ENCODE measurements at places on chromosomes 11 and 22.

DNA sequence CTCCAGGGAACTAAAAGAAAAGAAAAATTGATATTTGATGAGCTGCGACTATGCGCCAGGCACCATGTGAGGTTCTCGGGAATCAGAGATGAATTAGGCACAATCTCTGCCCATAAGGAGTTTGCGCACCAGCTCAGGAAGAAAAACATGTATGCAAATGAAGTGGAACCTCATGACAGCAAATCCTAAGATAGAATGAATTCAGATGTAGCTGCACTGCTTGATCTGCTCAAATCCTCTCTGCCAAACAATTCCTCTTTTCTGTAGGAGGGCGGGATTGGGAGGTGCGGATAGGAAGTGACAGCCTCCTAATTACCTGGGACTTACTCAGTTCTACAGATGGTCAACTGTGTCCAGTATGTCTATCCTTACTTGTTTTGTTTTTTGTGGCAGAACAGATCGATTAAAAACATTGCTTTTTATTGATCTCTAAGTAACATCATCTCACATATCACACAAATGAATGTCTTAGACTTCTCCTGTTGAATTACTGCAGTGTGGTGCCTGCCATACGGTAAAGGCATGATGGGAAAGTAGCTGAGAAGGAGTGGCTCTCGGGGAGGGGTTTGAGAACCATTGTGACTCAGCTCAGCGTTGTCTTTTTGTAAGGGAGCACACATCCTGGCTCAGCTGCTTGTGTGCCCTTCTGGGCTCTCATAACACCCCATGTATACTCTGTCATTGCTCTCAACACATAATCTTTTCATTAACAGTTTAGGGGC, 13.9 kb downstream of the CRTAM start:
- DNase-seq = no peak

- DNase-seq = no peak
Measured at GRCh38 chr11:111397034-111397433, 18.0 kb upstream of the POU2AF1 start.

DNA sequence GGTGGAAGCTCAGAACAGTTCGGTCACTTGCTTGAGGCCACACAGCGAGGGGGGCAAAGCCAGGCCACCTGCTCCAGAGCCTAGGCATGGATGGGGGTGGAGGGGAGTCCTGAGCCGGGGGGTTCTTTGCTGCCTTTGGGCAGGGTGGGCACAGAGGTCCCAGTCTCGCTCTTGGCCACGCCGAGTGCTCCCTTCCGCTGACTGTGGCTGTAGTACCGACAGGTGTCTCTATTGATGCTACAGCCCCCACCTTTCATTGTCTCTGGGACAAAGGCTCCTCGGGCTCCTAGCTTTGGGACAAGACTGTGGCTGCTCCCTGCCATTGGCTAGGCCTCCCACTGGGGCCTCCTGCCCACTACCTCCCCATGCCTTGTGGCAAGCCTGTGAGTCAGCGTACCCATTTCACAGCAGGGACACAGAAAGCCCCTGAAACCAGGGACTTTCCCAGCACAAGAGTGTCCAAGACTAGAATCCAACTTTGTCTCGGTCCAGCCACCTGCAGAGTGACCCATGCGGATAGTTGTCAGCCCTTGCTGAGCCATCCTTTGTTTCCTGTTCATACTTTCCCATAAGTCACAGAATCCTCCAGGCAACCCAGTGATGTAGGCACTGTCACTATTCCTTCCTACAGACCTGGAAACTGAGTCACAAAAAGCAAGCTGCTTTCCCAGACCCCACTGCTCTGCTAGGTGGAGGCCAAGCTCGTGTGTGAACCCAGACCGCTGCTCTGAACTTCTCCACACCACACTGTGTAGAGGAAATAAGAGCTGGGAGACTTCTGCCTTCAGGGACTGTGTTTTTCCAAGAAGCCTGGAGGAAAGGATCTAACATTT, 17.2 kb downstream of the MYEOV start:
- no peak for DNase-seq

- no peak for DNase-seq
Measured at GRCh38 chr22:42920101-42920820, 63.2 kb upstream of the ARFGAP3 start.

GRCh38 chr11:117034901-117035300, 63.3 kb downstream of the SIK3 start:
- DNase-seq = no peak

DNA sequence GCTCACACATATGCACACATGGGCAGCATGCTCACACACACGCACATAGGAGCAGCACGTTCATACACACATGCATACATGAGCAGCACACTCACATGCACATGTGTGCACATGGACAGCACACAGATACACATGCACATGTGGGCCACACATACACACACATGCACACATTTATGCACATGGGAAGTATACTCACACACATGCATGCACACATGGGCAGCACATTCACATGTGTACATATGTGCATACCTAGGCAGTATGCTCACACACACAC, 42.5 kb downstream of the RTN4R start:
- no peak for DNase-seq

- DNase-seq = no peak
Measured at GRCh38 chr22:22697377-22698117, 53.1 kb downstream of the GGTLC2 start.

GRCh38 chr11:101582236-101582988, 1.4 kb downstream of the TRPC6 start:
- no peak for DNase-seq

GRCh38 chr11:9057888-9058287, 33.5 kb downstream of the SCUBE2 start:
- DNase-seq = no peak

DNA sequence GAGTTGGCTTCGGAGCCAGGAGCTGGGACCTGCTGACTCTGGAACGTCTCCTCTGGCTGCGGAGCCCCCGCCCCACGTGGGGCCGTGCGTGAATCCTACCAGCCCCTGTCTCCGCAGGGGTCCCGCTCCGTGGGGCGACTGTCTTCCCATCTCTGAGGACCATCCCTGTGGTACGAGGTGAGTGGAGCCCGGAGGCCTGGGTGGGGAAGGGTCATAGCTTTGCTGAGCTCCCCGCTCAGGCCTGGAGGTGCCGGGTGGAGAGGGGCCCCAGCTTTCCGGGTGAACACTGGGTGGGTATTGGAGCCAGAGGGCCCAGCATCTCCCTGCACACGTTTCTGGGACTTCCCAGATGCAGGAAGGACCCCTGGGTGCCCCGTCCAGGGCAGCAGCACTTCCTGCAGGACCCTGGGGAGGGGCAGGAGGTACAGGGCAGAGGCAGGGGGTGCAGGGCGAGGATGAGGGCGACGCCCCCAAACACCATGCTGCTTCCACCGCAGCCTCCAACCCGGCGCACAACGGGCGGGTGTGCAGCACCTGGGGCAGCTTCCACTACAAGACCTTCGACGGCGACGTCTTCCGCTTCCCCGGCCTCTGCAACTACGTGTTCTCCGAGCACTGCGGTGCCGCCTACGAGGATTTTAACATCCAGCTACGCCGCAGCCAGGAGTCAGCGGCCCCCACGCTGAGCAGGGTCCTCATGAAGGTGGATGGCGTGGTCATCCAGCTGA, 3.8 kb downstream of the MUC5AC start:
- DNase-seq = no peak

- DNase-seq = no peak
Measured at GRCh38 chr11:123292647-123293046, 97.6 kb upstream of the CLMP start.

DNA sequence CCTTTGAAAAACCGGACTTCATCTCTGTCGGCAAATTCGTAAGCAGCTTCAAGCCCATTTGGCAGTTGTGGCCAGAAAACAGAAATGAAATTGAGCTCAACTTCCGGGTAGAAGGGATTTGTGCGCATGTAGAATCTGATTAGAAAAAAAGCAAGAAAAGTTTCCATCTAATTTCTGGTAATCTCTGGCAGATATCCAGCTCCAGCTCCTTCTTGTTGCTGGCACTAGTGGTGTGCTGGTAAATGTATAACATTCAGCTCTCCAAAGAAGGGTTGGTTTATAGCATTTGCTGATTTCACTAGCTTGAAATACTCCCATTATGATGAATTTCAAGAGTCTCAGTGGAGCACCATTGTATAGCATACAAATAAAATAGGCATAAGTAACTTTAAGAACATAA, 5.4 kb downstream of the MMP1 start:
- no peak for DNase-seq

DNA sequence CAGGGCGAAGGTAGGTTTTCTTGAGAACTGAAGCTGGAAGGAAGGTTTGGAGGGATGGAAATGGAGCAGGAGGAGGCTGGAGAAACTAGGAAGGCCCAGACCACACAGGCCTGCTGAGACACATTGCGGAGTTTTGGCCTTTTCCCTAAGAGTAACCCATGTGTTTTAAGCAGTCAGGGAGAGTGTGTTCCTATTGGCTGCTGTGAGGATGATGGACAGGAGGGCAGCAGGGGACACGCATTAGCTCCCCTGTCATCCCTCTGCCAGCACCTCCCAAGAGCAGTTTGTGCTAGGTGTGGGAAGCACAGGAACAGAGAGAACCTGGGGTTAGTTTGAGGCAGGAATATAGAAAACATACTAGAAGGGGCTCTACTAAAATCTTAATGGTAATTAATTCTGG, 842.1 kb downstream of the TBC1D22A start:
- DNase-seq = no peak

- DNase-seq = no peak
Measured at GRCh38 chr11:115423728-115424459, 80.3 kb downstream of the CADM1 start.

DNA sequence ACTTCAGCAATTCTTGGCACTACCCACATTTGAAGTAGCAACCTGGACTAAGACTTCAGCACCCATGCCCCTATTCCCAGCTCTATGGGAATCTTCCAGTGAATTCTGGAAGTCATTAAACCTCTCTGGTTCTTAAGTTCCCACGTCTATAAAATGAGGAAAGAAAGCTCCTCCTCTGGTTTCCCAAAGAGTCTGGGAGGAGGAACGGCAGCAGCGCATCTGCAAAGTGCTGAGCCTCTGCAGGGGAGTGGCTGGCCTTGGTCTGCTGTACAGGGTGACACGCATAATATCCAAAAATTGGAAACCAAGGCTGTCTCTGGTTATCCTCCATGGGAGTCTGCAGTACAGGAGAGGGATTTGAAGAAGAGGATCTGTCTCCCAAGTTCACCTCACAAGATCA, 73.6 kb upstream of the TP53I11 start:
- no peak for DNase-seq

Data from AML-193 (cell line).